ENCODE measurements at places on chromosomes 5 and 9. TPM values are rescaled to one million over a fixed set of nuclear protein-coding genes. Genes with fewer than 3 reads are reported as not detected.

DNA sequence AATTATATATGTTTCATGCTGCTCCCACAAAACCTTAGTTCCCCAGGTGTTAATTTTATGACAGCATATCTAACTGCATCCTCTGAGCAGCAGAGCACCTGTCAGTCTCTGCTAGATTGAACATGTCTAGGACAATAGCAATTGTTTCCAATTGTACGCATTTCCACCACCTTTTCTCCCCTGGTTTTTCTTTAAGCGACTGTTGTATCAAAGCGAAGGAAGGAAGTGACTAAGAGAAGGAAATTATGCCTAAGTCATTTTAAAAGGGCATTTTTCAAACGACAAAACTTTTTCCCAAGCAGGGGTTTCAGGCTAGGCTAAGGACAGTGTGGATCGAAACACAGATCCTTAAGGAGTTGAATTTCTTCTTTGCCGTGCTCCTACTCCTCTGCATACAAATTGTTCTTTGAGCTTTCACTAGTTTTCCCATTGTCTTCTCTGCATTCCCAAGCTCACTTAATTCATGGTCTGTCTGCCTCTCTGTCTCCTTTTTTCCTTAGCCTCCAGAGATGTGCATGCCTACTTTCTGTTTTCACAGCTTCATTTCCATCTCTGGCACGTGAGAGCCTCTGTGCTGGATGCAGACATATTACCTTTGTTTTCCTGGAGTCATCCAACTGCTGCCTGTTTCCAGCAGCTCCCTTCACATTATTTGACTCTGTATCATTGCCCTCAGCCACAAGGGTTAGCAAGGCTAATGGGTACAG, 39.4 kb upstream of the STARD4 start:
- no peak for DNase-seq

The FBN2 gene
- total RNA-seq = 3.5 TPM

- no peak for DNase-seq
Measured at GRCh38 chr5:77129391-77129990, 42.4 kb upstream of the ZBED3 start.

The GAPT gene
- 4.7 TPM for total RNA-seq

GRCh38 chr9:3893519-3893918, 367.7 kb upstream of the RFX3 start:
- DNase-seq = no peak

GRCh38 chr5:140242099-140242498, 60.8 kb downstream of the PFDN1 start:
- DNase-seq = no peak

- no peak for DNase-seq
Measured at GRCh38 chr5:155631116-155631515, 617.6 kb downstream of the KIF4B start.

Measured in mucosa of gallbladder (tissue), 1 donor.